ENCODE measurements at places on chromosomes 4 and X.
A peak's percentile ranks its signal among the peaks of the same experiment; 100 is the strongest.

DNA sequence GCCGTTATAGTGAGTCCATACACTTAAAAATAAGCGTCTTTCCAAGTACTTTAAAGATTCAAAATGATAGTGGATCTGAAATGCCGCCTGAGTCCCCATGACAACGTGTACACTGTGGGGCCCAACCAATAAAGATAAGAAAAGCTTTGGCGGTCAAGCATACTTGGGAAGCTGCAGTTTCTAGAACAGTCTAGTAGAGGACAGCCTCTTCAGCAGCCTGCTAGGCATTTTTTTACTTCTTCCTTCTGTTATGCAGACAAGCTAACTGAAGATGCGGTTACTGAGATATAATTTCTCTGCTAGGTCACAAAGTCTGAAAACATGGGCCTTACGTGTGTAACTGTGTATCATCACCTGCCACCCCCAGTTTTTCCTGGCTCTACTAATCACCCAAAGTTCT is 402 bp upstream of the UPRT start:
- DNase-seq: no peak

DNA sequence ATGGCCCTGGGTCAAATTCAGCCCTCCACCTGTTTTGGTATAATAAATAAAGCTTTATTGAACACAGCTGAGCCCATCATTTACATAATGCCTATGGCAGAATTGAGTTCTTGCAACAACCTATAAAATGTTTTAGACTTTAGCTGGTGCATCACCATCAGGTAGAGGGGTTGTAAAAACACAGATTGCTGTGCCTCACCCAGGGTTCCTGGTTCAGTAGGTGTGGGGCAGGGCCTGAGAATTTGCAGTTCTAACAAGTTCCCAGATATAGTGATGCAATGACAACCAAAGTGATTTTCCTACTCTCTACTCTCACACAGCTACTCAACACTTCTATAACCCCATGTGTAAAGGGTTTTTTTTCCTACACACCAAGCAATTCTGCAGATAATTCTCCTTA is 120.0 kb upstream of the EGFL6 start:
- DNase-seq: no peak

DNA sequence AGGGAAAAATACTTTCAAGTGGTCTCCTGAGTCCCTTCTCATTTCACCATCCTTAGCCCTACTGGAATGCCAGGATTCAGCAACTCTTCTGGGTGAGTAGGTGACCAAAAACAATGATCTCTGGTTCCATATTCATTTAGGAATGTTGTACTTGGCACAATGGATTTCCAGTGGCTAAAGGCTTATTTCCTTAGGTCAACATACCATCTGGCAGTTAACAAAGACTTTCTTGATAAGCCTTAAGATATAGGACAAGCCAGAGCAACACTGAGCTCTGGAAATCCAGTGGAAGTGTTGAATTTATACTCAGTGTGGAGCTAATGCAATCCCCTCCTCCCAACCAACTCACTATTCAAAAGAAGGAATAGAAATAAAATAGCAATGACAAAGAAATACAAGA is 139.4 kb upstream of the EMCN start:
- no peak for DNase-seq

- DNase-seq: no peak
Measured at GRCh38 chrX:46758163-46758955, 559 bp downstream of the SLC9A7 start.

GRCh38 chrX:30997411-30997810 is 74.4 kb downstream of the FTHL17 start:
- no peak for DNase-seq

DNA sequence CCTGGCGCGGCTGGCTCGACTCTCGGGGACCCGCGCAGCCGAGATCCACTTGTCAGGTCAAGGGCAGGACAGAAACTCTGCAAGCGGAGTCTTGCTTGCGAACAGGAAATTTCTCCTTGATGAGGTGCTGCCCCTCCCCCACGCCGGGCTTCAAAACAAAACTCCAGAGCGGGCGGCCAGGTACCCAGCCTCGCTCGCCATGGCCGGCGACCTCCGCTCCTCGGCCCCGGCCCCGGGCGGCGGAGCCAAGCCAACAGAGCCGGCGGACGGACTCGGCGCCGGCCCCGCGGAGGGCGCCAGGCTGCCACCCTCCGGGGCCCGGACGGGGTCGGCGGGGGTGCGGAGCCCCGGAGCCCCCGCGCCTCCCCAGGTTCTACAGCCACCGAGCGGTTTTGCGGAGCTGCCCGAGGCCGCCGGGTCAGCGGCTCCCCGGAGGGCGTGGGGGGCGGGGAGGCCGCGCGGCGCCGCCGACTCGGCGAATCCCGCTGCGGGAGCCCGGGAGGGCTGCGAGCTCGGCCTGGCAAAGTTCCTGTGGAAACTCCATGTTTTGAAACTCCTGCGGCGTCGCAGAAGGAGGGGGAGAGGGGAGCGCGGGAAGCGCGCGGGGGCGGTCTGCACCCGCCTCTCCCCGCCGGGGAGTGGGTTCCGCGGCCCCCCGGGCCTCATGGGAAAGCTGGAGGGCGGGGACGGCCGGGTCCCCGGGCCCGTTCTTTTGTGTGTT is 11.7 kb upstream of the BCOR start:
- no peak for DNase-seq

GRCh38 chrX:134416087-134416486 is 43.9 kb upstream of the HPRT1 start:
- DNase-seq: no peak

- DNase-seq: peak; percentile 68
Measured at GRCh38 chr4:56505269-56506130, at the start of gene ARL9. Gene ARL9 (plus strand): TSS chr4:56505791. CDS start chr4:56505863, 72 bp downstream.

DNA sequence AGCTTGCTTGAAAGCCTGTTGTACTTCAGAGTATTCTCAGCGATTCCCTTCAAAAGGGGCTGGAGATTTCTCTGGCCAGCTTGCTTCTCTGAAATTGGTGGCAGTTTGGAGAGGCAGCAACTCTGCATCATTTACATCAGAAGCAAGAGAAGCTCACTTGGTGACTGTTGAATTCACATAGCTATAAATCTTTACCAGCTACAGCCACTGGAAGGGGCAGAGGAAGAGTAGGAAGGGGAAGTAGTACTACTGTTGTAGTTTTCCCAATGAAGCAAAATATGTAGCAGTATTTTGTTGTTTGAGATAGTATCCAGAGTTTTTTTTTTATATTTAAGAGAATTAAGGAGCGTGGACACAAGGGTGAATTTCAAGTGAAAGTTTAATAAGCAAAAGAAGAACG is 2.8 kb downstream of the TENT5D start:
- DNase-seq: no peak

DNA sequence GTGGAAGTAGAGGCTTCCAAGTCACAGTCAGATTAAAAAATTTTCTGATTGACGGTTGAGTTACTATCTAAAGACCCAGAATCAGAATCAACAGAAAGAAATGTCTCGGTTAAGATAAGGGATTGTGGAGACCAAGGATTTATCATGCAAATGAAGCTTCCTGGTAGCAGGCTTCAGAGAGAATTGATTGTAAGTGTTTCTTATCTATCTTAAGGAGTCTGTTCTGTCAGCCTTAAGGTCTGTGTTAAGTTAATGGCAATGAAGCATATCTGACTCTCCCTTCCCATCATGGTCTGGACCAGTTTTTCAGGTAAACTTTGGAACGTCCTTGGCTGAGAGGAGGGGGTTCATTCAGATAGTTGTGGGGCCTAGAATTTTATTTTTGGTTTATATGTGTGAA is 780.2 kb downstream of the FAM133A start:
- DNase-seq: no peak

DNA sequence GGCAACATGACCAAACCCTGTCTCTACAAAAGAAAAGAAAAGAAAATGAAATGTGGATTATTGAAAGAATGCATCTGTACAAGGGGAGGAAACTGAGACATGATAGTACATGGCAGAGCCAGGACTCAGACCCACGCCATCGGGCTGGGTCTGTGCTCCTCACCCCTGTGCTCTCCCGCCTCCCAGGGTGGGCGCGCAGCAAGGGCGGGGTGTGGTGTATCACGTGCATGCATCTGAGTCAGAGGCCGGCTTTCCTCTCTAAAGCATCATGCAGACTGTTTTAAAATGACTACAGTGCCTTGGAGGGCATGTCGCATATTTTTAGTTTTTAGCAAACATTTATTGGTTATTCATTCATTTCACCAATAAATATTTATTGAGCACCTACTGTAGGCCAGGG is 47.8 kb downstream of the HTT-AS start:
- DNase-seq: no peak

DNA sequence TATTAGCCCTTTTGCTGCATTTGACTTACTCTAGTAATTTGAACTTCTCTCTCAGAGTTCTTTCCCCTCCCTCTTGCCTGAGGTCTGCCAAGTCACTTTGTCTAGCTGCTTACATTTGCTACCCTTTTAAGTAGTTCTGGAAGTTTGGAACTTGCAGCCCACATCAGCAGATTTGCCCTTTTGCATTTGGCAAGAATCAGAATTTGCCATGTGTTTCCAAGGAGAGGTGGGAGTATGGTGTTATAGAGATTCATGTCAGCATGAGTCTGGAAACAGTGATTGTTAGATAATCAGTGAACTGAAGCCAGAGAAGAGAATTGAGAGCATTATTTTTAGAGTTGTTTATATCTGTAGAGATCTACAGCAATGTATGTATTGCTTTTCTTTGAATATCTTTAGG is 52.1 kb downstream of the KLHL34 start:
- DNase-seq: no peak

- DNase-seq: no peak
Measured at GRCh38 chr4:103052779-103053178, 23.8 kb downstream of the SLC9B2 start.

GRCh38 chrX:105515561-105515960 is 295.1 kb upstream of the TEX13A start:
- DNase-seq: no peak

GRCh38 chrX:11464380-11464779 is 171.2 kb downstream of the AMELX start:
- DNase-seq: no peak

DNA sequence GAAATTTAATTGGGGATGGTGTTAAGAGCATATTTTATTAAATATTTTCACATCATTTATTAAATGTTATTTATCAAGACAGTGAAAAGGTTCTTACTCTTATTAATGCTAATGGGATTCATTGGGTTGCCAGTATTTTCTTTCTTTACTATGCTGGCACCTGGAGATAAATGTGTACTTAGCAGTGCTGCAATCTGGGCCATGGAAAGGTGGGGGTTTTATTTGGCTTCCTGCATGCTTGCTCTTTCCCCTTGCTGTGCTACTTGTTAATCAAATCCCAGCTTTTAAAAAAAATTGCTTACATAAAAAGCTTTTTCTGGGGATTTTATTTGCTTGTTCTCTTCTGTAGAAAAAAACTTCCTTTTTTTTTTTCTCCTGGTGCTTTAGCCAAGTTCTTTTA is 48.3 kb downstream of the ZAR1 start:
- DNase-seq: no peak

DNA sequence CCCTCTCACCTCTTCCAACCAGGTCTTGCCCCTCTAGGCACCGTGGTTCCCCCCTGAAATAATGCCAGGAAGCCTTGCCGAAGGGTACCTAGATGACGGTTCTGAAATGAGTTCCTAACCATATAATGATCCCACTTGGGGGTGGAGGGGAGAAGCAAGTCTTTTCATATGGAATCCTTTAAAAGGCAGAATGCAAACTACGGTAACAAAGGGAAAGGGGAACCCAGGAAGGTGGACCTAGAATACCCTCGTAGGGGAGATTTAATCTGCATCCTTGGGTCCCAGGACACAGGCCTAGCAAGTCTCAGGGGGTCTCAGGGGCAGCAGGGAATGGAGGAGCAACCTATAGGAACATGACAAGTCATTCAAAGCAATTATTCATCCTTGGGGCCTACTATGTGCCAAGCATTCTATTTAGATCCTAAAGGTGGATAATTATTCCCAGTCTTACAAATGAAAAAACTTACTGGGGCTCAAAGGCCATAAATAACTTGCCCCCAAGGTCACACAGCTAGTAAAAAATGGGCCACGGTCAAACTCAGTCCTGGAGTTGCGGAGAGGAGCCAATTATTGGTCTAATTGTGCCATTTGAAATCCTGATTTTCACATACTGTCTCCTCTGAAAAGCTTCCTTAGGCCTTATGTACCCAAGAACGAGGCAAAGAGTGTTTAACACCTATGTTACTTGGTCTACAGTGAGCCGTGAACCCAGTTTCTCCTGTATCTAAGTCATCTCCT is 8.8 kb downstream of the BCOR start:
- no peak for DNase-seq

DNA sequence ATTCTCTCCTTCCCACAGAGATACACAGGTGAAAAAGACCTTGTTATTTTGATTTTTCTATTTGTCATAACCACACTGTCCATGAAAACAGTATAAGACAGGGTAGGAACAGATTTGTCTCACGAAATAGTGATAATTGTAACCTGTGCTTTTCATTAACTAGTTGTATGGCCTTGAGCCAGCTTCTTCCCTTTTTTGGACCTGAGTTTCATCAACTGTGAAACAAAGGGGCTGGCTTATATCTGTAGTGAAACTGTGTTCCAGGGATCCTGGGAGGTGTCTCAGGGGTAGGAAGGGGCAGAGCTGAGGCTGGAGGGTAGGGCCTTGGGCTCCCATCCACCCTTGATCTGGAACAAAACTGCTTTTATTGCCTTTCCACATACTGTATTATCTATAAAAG is 50.9 kb downstream of the MED28 start:
- DNase-seq: no peak

- DNase-seq: no peak
Measured at GRCh38 chrX:14916017-14916674, 42.9 kb downstream of the MOSPD2 start.

DNA sequence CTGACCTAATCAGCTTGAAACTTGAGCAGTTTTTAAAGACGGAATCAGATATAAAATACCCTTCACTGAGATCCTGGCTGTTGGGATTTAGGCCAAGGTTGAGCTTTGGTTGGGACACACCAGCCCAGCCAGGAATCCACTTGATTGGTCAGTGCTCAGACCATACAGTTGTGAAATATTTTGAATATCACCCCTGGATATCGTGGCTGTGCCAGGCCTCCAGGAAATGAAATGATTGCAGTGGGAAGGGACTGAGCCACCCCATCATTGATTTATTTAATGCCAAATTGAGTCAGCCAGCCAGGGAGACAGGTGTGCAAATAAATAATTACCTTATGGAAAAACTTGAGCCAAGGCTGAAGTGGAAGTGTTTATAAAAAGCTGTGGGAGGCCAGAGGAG is 128.4 kb upstream of the SCML1 start:
- DNase-seq: no peak

Measured in ascending aorta (tissue), 2 donors.